CMK (cell line): ENCODE measurements at places on chromosomes 5 and 9.

DNA sequence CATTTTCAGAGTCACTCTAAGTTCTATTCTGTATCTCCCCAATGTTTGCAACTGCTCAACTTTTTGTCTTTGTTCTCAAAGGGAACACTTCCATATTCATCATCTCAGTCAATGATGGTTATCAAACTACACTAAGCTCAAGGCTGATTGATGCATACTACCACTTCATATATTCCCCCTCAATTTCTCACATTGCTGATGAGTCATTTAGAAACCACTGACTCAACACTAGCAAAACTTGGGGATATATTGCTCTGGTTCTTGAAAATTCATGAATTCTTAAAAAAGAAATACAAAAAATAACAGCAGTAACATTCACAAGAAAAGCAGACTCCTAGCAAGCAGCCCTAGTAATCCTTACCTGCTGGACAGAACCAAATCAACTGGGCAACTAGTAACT lies 52.2 kb downstream of the ABHD17B start:
- no peak for DNase-seq

- DNase-seq: peak; percentile 7
Observed at GRCh38 chr5:28766565-28767158, 1728.3 kb upstream of the CDH9 start.

- DNase-seq: no peak
Observed at GRCh38 chr9:34555500-34555899, 32.7 kb upstream of the ENHO start.

- no peak for DNase-seq
Observed at GRCh38 chr5:150349681-150350275, 7.7 kb upstream of the TCOF1 start.

GRCh38 chr5:179279347-179280094 lies 65.7 kb downstream of the ADAMTS2 start:
- no peak for DNase-seq

DNA sequence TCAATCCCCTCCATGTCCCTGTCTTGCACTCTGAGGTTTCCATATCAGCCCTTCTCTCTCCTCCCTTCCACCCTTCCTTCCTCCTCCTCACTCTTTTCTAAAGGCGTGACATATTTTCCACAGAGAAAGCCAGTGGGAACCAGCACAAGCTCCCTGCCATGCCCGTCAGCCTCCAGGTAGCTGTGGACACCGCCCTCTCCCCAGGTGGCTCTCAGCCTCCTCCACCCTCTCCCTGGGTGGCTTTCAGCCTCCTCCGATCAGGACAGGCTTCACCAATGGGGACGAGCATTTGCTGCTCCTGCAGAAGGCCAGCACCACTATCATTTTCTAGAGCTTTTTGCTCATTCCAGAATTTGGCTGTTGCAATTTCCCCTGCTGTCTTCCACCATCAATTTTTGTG lies 236.6 kb downstream of the GADD45G start:
- no peak for DNase-seq

DNA sequence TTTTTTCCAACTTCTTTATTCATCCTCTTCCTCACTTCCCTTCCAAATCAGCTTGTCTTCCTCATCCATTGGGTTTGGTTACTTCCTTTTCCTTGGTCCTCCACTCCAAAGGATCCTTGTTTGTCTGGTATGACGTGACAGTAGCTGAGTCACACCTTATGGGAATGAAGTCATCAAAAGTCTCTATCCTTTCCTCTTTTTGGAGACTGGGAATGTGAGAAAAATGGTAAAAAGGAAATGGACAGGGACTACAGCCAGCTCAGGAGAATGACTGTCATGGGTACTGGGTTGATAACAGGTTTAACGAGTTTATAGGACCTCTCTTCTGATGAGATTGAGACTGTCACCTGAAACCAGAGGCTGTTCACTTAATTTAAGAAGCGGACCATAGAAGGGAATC lies 76.2 kb upstream of the MYO10 start:
- DNase-seq: no peak
